ENCODE measurements at places on chromosomes 5 and 9. TPM values are rescaled to one million over a fixed set of nuclear protein-coding genes. Genes with fewer than 3 reads are reported as not detected.

The ANKRD31 gene
- total RNA-seq = 0.10 TPM

The ARSI gene
- total RNA-seq = 0.10 TPM

The C9orf153 gene
- 0.67 TPM for total RNA-seq

The MTX3 gene
- total RNA-seq = 22.0 TPM

The ASPN gene
- not detected for total RNA-seq

The PCDHA8 gene
- not detected for total RNA-seq

DNA sequence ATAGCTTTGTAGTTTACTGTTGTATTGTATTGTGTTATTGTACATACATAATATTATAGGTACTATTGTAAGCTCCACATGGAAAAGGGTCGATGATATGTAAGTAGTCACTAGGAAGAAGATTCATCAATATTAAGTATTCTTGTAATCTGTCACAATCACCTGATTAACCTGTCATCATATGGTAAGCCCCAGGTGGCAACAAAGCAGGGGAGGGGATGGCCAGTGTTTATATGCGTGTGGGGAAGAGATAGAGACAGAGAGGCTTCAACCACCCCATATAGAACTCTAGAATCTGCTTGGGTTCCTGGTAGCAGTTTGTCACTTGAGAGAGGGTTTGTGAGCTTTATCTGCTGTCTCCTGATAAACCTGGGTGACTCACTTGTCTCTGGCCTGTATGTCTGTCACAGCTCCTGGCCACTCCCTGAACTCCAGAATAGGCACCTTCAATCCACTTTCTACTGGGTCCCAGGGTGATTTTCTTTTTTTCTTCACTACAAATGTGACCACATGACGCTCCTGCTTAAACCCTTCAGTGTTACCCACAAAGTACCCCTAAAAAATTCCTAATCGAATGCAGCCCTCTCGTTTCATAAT is 48.9 kb upstream of the CPEB4 start:
- no peak for DNase-seq

- DNase-seq = no peak
These were observed 118.4 kb downstream of the NXNL2 start for GRCh38 chr9:88653406-88653805.

DNA sequence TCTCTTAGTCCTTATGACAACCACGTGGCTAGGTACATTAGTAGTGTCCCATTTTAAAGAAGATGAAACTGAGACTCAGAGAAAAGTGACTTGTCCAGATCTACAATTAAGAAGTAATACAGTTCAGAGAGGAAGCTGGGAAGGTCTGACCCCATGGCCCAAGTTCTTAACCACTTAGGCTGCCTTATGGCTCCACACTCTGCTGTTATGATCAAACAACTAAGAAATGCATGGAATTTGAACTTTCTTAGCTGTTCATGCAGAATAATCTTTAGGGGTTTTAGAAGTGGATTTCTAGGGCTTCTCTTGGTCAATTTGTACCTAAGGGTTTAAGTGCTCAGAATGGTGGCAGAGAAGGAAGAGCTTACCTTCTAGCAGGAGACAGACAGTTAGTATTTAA is 128.0 kb upstream of the MSX2 start:
- DNase-seq = no peak

GRCh38 chr9:95627802-95628201 is 111.0 kb upstream of the PTCH1 start:
- DNase-seq = no peak

DNA sequence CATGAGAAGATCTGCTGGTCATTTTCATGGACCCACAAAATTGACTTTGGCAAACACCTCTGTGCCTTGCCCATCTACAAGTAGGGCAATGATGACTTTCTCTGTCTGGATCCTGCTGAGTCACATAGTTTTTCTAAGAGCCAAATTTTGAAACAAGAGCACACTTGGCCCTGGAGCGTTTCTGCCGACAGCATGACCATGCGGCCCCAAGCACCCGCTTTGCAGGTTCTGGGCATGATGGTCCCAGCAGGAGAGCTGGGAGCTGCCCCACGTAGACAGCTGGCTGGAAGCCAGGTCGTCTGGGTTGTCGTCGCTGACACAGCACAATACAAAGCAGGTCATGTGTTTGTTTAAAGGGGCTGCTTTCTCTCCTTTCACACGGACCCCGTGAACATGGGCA is 159.8 kb downstream of the SYK start:
- no peak for DNase-seq

DNA sequence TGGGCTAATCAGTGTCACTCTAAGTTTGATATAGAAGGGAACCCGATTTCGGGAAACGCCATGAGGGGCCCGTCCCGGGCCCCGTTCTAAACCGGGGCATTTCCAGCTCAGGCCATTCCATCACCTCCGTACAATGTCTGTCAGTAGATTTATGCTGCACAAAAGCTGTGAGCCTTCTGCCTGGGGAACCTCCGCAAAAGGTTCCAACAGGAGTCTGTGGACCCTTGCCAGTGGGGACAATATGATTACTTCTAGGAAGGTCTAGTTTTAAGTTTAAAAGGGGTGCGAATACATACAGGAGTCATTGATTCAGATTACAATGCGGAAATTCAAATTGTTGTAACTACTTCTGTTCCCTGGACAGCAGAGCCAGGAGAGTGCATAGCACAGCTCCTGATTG is 57.6 kb downstream of the RAPGEF1 start:
- no peak for DNase-seq

- DNase-seq = no peak
These were observed 6.8 kb upstream of the SLC2A8 start for GRCh38 chr9:127390248-127390545.

- no peak for DNase-seq
These were observed 16.5 kb downstream of the GARNL3 start for GRCh38 chr9:127280880-127281660.

- DNase-seq = no peak
These were observed 104.0 kb downstream of the DOCK8 start for GRCh38 chr9:318646-319045.

DNA sequence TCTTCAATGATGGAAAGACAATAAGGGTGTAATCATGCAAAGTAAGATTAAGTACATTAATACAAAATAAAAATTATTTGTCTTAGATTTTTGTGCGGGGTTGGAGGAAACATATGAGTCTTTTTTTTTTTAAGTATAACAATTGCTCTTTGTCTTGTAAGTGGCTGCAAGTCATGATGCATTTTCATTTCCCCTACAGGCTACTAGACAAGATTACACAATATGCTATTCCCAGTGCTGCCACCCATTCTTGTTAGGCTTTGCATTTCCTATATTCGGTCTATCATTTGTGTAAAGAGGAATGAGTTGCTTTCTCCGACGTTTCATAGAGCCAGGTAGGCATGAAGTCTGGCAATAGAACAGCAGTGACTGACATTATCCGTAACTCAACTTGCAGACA is 294.2 kb upstream of the CYLC2 start:
- no peak for DNase-seq

DNA sequence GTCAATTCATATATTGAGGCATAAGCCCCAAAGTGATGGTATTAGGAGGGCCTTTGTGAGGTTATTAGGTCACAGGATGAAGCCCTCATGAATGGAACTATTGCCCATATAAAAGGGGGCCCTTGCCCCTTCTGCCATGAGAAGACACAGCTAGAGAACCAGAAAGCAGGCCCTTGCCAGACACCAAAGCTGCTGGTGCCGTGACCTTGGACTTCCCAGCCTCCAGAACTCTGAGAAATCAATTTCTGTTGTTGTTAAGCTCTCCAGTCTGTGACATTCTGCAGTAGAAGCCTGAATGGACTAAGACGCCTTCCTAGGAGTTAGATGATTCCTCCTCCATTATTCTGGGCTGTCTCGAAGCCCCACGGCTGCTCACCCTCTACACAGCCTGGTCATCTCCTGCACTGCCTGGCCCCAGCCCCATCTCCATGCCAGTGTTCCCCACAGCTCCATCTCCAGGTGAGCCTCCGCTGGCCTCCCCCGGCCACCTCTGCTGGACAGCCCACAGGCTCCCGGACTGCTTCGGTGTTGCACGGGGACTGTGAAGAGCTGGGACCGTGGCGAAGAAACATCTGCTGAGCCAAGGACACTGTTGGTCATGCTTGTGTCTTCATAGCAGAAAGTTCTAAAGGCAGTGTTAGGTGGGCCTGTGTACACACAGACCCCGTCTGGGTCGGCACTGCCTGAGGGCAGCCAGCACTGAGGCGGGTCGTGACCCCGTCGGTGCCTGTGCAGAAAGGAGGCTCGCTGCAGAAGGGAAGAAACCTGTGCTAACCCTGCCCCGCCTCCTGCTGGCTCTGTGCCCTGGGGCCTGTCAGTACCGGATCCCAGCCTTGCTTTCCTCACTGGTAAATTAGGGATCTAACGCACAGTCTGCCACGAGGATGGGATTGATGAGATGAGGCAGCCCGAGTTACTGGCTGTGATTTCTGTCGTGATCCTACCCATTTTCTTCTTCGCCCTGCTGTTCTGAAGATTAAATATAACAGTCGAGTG is 55.1 kb upstream of the CNOT6 start:
- no peak for DNase-seq

- DNase-seq = no peak
These were observed 95.1 kb downstream of the MED27 start for GRCh38 chr9:131984564-131984963.

Data from B cell (primary cell).